ENCODE measurements at places on chromosomes 13 and 19.

DNA sequence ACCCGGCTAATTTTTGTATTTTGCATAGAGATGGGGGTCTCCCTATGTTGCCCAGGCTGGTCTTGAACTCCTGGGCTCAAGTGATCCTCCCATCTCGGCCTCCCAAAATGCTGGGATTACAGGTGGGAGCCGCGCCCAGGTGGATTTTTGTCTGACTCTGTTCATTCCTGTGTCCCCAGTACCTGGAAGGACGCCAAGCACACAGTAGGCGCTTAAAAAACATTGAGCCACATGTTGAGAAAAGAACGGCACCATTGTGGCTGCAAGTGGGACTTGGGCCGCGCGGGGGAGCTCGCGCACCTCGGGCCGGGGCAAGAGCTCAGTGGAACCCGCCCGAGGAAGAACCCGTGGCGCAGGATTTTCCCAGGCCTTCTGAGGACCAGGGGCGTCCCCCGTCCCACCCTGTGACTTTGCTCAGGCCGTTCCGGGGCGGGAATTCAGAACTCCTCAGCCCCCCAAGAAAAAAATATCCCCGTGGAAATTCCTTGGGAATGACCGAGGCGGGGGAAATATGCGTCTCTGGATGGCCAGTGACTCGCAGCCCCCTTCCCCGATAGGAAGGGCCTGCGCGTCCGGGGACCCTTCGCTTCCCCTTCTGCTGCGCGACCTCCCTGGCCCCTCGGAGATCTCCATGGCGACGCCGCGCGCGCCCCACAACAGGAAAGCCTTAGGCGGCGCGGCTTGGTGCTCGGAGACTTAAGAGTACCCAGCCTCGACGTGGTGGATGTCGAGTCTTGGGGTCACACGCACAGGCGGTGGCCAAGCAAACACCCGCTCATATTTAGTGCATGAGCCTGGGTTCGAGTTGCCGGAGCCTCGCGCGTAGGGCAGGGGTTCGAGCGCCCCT, 1.4 kb upstream of the ICAM1 start:
- peak; percentile 85 for DNase-seq

- no peak for DNase-seq
Observed at GRCh38 chr13:102792396-102792795, 6.4 kb downstream of the POGLUT2 start.

DNA sequence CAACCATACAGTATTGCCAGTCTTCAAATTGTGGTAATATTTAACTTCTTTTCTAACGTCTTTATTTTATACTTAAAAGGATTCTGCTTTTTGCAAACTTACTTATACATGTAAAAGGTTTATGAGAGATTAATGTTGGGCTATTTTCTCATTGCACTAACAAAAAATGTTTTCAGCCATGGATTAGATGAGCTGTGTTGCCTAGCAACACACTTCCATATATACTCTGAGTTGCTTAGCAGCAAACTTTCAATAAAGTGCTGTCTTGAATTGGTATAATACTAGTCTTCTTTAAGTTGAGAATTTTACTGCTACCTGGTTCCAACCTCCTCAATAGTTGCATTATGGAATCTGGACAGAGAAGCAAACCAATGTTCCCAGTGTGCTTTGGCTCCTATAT, 777.4 kb upstream of the PCDH9 start:
- no peak for DNase-seq

DNA sequence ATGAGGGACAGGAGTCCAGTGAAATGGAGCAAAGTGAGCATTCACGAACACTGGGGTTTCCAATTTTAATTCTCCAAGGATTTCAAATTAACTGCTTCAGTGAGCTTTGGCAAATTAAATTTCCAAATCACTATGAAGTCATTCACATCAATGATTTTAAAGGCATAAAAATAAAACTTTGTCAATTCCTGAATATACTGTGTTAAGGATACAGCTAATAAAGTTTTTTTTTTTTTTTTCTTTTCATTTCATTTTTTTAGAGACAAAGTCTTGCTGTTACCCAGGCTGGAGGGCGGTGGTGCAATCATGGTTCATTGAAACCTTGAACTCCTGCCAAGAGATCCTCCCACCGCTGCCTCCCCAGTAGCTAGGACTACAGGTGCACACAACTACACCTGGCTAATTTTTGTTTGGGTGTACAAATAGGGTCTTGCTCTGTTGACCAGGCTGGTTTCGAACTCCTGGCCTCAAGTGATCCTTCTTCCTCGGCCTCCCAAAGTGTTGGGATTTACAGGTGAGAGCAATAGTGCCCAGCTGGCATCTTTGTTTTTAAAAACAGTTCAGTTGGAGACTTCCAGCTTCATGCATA, 21.9 kb downstream of the RBM26 start:
- no peak for DNase-seq

DNA sequence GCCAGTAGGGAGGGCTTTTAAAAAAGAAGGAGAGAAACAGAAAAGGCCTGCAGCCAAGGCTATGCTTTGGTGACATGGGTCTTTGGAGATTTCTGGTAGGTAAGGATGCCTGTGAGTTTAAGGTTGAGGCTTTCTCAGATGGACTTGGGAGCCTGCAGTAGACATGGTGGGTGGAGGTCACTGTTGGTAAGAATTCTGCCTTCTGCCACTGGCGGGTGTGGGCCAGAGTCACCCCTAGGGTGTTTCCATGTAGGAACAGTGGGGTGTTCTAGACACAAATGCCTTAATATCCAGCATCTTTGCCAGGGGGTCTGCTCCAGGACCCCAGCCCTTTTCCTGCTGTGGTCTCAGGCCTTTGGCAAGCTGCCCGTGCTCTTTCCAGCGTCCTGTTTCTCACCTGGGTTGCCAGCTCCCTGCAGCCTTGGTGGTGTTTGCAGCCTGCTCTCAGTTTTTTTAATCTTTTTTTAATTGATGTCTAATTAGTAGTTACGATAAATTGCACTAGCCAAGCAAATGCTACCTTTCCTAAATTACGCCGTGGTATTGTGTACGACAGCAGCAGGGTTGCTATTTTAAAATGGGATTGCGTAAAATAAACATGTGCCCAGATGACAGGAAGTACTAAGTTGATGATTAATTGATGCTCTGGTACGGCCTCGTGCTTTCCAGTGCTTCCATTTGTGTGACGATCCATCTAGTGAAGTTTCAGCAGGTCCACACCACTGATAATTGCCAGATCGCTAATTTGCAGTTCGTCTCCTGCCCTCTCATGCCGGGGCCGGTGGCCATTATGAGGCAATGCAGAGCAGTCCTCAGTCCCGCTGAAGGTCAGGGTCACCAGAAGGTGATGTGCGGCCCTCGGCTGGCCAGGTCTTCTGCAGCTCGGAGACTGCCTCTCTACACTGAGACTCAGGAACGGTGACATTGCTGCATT, 35.3 kb upstream of the NPAS1 start:
- DNase-seq: no peak

GRCh38 chr13:110680852-110681251, 25.1 kb downstream of the CARS2 start:
- DNase-seq: no peak

- no peak for DNase-seq
Observed at GRCh38 chr19:5058521-5059212, 89.8 kb downstream of the KDM4B start.

GRCh38 chr13:57629391-57629804, 2.1 kb upstream of the PCDH17 start:
- DNase-seq: peak; percentile 47

DNA sequence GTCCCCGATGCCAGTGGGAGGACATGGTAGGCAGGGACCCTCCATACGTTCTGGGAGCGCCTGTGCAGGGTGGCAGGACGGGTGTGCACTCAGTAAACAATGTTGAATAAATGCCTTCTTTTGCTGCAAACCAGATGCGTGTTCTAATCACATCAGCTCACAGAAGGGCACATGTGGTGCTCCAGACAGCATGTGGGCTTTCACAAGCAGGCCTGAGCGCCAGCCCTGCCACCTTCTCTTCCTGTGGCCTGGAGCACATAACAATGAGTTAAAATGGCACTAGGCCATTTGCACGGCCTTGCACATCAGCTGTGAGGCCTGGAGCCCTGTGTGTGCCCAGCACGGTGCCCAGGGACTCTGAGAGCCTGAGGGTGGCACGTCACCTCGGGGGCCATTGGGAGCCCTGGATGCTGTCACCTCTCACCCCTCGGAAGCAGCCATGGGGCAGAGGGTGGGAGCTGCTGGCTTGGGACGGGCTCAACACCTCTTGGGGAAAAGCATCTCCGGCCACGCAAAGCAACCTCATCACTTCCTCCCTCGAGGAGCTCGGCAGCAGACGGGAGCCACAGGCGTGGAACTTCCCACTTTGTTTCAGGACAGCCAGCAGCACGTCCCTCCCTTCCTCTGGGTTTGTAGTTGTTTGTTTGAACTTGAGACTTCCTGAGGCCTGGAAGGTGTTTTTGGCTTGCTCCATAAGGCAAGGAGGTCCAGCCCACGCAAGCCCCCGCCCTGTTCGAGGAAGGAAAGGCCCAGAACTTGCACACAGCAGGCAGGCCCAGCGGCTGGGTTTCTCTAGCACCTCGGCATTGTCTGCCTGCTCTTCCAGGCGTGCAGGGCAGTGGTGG, 9.8 kb downstream of the MCF2L start:
- DNase-seq: no peak

DNA sequence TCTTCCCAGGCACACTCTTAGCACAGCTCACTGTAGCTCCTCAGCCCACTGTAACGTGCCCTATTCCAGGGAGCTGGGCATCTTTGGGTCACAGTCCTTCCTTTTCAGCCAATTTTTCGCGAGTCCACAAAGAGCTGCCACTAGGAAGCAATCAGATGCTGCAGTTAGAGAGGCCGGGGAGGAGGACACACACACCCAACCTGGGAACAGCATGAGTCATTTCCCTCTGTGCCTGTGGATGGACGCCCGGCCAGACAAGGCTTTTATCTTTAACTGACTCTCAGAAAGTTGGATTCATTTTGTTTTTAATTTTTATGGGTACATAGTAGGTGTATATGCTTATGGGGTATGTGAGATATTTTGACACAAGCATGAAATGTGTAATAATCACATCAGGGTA, 918.6 kb downstream of the UQCRFS1 start:
- DNase-seq: no peak

- peak; percentile 70 for DNase-seq
Observed at GRCh38 chr19:55688422-55689218, 13.6 kb downstream of the EPN1 start.

DNA sequence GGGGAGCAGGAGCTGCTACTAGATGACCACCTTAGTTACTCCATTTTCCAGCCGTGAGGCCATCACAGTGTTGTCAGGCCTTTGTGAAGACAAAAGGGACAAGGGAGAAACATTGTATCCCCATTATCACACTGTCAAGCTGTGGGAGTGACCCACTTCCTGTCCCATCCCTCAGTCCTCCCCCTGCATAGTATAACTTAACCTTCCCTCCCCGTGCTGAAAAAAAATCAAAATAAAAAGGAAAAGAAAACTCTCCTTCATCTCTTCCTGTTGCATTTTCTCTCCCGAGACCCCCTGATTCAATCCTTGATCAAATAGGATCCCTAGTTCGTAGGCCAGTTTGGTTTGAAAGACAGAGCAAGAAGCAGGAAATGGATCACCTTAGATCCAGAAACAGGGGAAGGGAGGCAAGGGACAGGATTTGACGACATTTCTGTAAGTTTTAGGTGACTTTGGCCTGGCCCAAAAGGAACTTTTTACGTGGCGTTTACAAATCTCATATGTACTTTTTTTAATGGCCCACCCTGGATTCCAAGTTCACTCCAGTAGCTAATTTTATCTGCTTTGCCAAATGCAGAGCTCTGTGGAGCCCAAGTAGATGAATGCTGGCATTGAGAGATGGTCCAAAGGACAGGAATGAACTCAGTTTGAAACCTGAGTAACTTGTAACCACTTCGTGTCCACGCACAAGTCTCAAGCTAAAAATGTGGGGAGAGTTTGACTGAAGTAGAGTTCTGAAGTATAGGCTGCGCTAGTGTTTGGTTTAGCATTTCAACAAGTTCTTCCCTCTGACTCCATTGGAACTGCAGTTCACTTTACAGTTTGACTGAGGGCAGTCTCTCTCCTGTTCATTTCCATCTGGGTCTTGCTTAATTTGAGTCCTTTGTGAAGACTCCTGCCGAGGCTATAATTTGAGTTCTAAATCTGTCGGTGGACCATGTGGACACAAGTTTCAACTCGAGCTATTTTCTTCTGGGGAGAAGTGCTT, 16.6 kb upstream of the GATAD2A start:
- DNase-seq: no peak

GRCh38 chr19:1854039-1854541, 5.8 kb upstream of the REXO1 start:
- no peak for DNase-seq

DNA sequence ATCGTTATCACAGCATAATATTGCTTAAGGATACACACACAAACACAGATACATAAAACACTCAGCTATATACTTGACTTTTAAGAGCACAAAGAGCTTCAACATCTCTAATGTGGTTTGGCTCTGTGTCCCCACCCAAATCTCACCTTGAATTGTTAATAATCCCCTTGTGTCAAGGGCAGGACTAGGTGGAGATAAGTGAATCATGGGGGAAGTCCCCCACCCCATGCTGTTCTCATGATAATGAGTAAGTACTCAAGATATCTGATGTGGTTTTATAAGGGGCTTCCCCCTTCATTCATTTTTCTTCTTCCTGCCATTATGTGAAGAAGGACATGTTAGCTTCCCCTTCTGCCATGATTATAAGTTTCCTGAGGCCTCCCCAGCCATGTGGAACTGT, 481.4 kb downstream of the PCDH9 start:
- no peak for DNase-seq

DNA sequence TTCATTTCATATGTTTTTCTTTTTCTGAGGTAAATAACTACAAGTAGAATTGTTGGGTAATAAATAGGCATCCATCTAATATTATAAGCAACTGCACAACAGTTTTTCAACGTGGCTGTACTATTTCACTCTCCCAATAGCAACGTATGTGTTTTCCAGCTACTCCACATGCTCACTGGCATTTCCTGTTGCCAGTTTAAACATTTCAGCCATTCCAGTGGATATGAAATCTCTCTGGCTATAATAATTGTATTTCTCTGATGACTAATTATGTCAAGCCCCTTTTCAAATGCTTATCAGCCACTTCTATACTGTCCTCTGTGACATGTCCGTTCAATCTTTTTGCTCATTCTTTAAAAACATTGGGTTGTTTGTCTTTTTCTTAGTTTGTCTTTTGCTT, 26.8 kb upstream of the ALOX5AP start:
- no peak for DNase-seq

GRCh38 chr13:67932991-67933390, 702.9 kb upstream of the PCDH9 start:
- no peak for DNase-seq

GRCh38 chr13:33188093-33188882, 97.3 kb downstream of the STARD13 start:
- DNase-seq: no peak

All from NCI-H1417 (cell line).